ENCODE measurements at places on chromosomes 6 and 20.

- H3K36me3 ChIP-seq = no peaks in the 10 kb centered on the region
- H3K27ac ChIP-seq = no peak overlapping the region
- no peak overlapping the region for H3K4me3 ChIP-seq
Measured at GRCh38 chr20:15806105-15806504, 767.1 kb downstream of the KIF16B start.

GRCh38 chr6:13473768-13474165 is 13.6 kb downstream of the GFOD1 start:
- H3K36me3 ChIP-seq = no peaks in the 10 kb centered on the region
- no peaks in the 10 kb centered on the region for H3K27me3 ChIP-seq
- peak overlapping the region; percentile 21 for H3K27ac ChIP-seq
- H3K4me3 ChIP-seq = no peak overlapping the region
- peak; percentile 11 for DNase-seq

- peaks cover 23% of the 10 kb centered on the region for H3K4me1 ChIP-seq
- H3K27ac ChIP-seq = no peak overlapping the region
- H3K27me3 ChIP-seq = no peaks in the 10 kb centered on the region
- DNase-seq = no peak
- peaks cover 19% of the 10 kb centered on the region for H3K36me3 ChIP-seq
- no peak overlapping the region for H3K4me3 ChIP-seq
Measured at GRCh38 chr6:95581073-95581472, 3.7 kb downstream of the MANEA start.

- no peak overlapping the region for H3K4me3 ChIP-seq
- peaks cover 43% of the 10 kb centered on the region for H3K4me1 ChIP-seq
- H3K27ac ChIP-seq = no peak overlapping the region
- H3K36me3 ChIP-seq = peaks cover 4% of the 10 kb centered on the region
- DNase-seq = no peak
- H3K27me3 ChIP-seq = no peaks in the 10 kb centered on the region
Measured at GRCh38 chr20:33821270-33821836, 10.2 kb downstream of the CHMP4B start.

GRCh38 chr20:10475225-10475624 is 40.1 kb downstream of the SLX4IP start:
- H3K4me3 ChIP-seq = no peak overlapping the region
- H3K36me3 ChIP-seq = no peaks in the 10 kb centered on the region
- H3K4me1 ChIP-seq = peaks cover 7% of the 10 kb centered on the region
- H3K27ac ChIP-seq = no peak overlapping the region
- H3K27me3 ChIP-seq = no peaks in the 10 kb centered on the region

GRCh38 chr6:146881228-146882181 is 282.7 kb downstream of the ADGB start:
- H3K4me3 ChIP-seq = no peak overlapping the region
- H3K27ac ChIP-seq = no peak overlapping the region
- peaks cover 36% of the 10 kb centered on the region for H3K4me1 ChIP-seq
- no peaks in the 10 kb centered on the region for H3K36me3 ChIP-seq
- H3K27me3 ChIP-seq = no peaks in the 10 kb centered on the region

- H3K27ac ChIP-seq = no peak overlapping the region
- no peaks in the 10 kb centered on the region for H3K4me1 ChIP-seq
- H3K36me3 ChIP-seq = peaks cover 7% of the 10 kb centered on the region
- H3K4me3 ChIP-seq = no peak overlapping the region
- no peaks in the 10 kb centered on the region for H3K27me3 ChIP-seq
Measured at GRCh38 chr6:81979767-81980166, 227.3 kb upstream of the TENT5A start.

- H3K4me3 ChIP-seq = peak overlapping the region; percentile 12
- H3K4me1 ChIP-seq = peaks cover 68% of the 10 kb centered on the region
- DNase-seq = no peak
- H3K36me3 ChIP-seq = peaks cover 6% of the 10 kb centered on the region
- H3K27ac ChIP-seq = peak overlapping the region; percentile 91
Measured at GRCh38 chr6:22954749-22955385, 385.5 kb downstream of the HDGFL1 start.

DNA sequence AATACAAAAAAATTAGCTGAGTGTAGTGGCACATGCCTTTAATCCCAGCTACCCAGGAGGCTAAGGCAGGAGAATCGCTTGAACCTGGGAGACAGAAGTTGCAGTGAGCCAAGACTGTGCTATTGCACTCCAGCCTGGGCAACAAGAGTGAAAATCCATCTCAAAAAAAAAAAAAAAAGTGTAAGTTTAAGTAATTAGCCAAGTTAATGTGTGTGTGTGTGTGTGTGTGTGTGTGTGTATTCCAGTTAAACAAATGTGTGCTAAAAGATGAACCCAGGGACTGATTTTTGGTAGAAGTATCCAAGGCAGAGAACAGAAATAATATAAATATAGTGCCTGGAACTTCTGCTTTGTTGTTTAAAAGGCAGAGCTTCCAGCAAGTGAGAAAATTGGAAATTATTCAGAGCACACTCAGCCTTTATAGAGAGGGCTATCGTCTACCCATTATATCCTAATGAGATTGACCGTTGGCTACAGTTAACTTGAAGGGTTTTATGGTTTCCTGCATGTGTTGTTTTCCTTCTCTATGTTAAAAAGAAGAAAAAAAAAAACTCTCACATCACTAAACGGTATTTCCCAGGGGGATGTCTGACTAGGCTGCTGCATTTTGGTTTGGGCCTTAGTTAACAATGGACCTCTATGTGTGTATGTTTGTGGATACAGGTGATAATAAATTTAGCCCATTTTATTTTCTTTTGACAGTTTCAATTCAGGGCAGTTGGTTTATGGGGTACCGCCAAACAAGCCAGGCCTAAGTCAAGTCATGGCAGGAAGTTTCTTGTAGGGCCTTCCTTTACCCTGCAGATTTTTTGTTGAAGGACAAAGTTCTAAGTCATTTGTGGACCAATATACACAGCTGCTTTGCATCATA is 9.8 kb downstream of the SOX4 start:
- H3K4me3 ChIP-seq = no peak overlapping the region
- H3K36me3 ChIP-seq = peaks cover 20% of the 10 kb centered on the region
- peaks cover 47% of the 10 kb centered on the region for H3K4me1 ChIP-seq
- no peak for DNase-seq
- peak overlapping the region; percentile 79 for H3K27ac ChIP-seq
- H3K27me3 ChIP-seq = no peaks in the 10 kb centered on the region

DNA sequence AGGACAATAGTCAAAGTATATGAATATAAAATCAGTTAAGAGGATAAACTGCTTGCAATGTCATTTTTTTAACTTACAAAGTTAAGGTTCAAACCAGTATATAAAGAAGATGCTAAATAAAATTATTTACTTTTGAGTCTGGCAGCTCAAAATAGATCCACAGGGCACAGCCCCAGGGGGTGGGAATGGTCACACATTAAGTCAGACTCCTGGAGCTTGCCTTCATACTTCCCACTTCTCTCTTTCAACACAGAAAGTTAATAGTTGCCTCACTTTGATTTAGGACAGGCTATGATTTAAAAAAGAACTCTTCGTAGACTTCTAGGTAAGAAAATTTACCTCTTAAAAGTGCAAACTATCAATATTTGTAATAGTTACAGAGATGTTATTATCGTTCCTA is 158.3 kb upstream of the RUNX2 start:
- no peaks in the 10 kb centered on the region for H3K27me3 ChIP-seq
- no peak for DNase-seq
- no peaks in the 10 kb centered on the region for H3K36me3 ChIP-seq
- H3K27ac ChIP-seq = no peak overlapping the region

DNA sequence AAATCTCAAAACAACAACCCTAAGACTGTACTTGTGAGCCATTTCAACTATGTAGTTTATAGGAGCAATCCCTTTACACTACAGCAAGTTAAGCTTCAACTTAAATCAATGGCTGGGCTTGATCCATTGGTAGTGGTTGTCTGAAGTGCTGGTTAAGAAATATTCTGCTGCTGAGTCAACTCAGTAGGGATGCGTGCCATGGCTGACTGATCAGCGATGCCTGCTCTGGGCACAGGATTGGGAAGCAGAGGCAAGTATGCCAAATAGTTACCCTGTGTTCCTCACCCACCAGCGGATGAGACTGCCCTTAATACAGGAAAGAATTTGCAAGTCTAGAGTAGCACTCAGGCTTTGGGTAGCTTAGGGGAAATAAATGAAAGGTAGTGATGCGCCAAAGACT is 41.5 kb downstream of the GCM1 start:
- DNase-seq = no peak
- H3K4me3 ChIP-seq = no peak overlapping the region
- peaks cover 4% of the 10 kb centered on the region for H3K4me1 ChIP-seq
- peaks cover 1% of the 10 kb centered on the region for H3K36me3 ChIP-seq

DNA sequence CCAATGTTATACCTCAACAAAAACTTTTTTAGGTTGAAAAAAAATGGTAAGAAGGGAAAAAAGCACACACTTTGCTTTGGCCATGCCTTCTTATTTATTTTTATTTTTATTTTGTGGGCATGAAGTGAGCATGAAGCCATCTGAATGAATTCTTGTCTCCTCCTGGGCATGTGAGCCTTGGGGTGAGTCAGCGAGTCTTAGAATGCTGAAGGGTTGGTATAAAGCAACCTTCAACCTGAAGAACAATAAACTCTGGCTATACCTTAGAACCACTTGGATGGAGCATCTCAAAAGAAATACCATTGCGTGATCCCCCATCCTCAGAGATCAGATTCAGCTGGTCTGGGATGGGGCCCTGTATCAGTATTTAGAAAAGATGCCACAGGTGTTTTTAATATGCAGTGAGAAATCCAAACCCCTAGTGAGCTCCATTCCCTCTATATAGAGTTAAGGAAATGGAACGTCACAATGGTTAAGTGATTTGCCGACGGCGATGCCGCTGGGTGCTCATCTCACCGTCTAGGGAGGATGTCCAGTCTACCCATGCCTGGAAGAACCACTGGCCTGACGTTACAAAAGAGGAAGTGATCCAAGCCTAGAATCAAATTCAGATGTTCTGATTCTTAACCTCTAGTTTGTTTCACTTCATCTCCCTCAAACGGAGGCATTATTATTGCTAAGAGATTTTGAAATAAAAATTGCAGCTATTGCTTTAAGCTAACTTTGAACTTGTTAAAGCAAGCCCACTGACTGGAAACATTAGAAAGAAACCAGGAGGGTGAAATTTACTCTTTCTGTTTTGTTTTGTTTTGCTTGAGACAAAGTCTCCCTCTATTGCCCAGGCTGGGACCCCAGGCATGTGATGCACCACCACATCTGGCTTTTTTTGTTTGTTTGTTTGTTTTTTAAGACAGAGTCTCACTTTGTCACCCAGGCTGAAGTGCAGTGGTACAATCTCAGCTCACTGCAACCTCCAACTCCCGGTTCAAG is 67.1 kb downstream of the EDN1 start:
- H3K4me1 ChIP-seq = peaks cover 3% of the 10 kb centered on the region
- H3K27me3 ChIP-seq = no peaks in the 10 kb centered on the region

- peaks cover 12% of the 10 kb centered on the region for H3K4me1 ChIP-seq
- no peak for DNase-seq
- H3K4me3 ChIP-seq = no peak overlapping the region
- H3K27me3 ChIP-seq = no peaks in the 10 kb centered on the region
- H3K27ac ChIP-seq = no peak overlapping the region
Measured at GRCh38 chr6:111176038-111176759, 88.9 kb downstream of the SLC16A10 start.

GRCh38 chr6:35296931-35297600 is 552 bp upstream of the DEF6 start:
- H3K27me3 ChIP-seq = no peaks in the 10 kb centered on the region
- H3K4me1 ChIP-seq = peaks cover 3% of the 10 kb centered on the region
- H3K36me3 ChIP-seq = peaks cover 6% of the 10 kb centered on the region
- H3K27ac ChIP-seq = peak overlapping the region; percentile 43
- no peak for DNase-seq

DNA sequence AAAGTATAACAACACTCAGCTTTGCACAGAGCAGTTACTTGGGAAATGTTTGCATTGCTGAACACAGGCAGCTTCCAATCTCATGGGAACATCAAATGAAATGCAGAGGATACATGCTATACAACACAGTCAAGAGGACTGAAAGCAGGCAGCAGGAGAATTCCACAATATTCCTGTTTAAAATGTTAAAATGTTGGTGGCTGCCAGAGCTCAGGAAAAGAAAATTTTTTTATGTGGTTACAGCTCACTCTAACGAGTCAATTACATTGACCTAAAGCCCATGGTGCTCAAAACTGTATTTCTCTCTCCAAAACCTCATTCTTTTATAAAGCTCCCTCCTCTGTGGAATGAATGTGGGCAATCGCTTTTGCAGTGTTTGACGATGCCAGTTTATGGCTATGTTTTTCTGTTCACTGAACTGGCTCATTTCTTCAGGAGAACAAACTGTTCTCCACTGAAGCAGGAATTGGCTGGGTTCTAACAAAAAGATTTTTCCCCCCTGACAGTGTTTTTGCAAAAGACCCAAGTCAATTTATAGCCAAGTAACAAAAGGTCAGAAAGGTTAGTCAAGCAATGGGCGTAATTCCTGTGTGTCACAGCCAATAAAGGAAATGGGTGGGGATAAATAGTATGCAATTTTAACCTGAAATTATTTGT is 69.0 kb downstream of the ZHX3 start:
- peaks cover 21% of the 10 kb centered on the region for H3K4me1 ChIP-seq
- peak overlapping the region; percentile 6 for H3K27ac ChIP-seq
- no peak for DNase-seq

DNA sequence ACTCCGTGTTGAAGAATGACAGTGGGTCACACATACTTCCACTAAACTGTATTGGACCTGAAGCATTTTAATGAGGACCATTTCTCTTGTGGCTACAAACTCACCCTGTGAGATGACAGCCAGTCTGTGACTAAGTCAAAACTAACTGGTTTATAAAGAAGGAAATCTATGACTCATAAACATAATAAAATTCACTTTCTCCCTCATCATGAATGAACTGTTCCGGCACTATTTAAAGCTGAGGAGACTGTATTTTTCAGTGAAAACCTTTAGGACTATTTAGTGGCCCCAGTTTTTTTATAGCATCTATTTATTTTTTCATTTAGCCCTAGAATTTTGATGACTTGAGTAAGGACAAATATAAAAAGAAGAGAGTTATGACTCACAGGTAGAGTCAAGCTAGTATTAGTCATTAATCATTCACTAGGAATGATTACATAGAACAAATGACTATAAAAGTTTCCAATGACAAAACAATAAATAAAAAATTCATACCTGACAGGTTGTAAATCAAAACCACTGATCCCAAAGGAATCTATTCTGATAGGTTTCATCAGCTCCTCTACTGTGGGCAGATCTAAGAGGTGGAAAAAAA is 34.2 kb downstream of the CEP162 start:
- H3K27me3 ChIP-seq = no peaks in the 10 kb centered on the region
- H3K4me3 ChIP-seq = no peak overlapping the region
- H3K4me1 ChIP-seq = no peaks in the 10 kb centered on the region
- no peak overlapping the region for H3K27ac ChIP-seq
- H3K36me3 ChIP-seq = peaks cover 52% of the 10 kb centered on the region

- H3K4me1 ChIP-seq = peaks cover 10% of the 10 kb centered on the region
- H3K27me3 ChIP-seq = peaks cover 4% of the 10 kb centered on the region
- no peak overlapping the region for H3K4me3 ChIP-seq
- H3K36me3 ChIP-seq = no peaks in the 10 kb centered on the region
- no peak for DNase-seq
Measured at GRCh38 chr6:106525107-106525881, 104.0 kb downstream of the RTN4IP1 start.

GRCh38 chr20:48879612-48880245 is 41.8 kb upstream of the ARFGEF2 start:
- DNase-seq = no peak
- H3K4me3 ChIP-seq = no peak overlapping the region
- H3K27ac ChIP-seq = no peak overlapping the region

All from mesothelial cell of epicardium (in vitro differentiated cells).